Esophagus squamous epithelium (tissue), 5 donors: ENCODE measurements at places on chromosomes 11 and 22.

- no peak for DNase-seq
These were observed 170.7 kb downstream of the CHST1 start for GRCh38 chr11:45494738-45495137.

- no peak for DNase-seq
These were observed 34.3 kb downstream of the KCNJ4 start for GRCh38 chr22:38420734-38421133.

DNA sequence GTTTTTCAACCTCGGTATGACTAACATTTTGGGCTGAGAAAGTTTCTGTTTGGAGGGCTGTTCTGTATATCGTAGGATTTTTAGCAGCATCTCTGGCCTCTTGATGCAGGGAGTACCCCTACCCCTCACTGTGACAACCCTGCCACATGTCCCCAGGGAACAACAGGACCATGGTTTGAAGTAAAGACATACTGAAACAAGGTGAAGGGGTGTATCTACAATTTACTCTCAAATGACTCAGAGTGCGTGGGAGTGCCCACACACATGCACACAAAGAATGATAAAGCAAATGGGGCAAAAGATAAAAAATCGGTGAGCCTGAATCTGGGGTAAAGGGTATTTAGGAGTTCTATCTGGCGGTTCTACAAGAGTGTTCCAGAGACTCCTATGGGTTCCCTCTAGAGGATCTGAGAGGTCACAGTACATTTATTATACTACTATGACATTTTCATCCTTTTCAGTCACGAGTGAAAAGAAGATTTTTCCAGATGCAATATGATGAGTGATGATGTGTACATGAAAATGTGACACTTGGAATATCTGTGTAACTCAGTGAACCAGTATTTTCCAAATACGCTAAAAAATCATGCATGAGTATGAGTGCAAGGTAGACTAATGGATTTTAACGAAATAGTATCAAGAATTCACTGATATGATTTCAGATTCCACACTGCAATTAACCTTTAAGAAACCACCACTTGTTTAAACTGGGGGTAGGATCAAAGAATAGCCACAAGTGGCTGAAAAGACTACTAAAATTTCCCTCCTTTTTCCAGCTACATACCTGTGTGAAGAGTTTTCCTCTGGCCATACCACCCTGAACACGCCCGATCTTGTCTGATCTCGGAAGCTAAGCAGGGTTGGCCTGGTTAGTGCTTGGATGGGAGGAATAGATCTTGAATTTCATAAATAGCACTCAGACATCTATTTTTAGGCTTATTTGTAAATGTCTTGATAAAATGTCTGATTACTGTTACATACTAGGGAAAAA is 56.3 kb upstream of the YPEL1 start:
- no peak for DNase-seq

GRCh38 chr11:132464939-132465338 is 1067.4 kb downstream of the OPCML start:
- no peak for DNase-seq

- no peak for DNase-seq
These were observed 4.2 kb upstream of the RASGRP2 start for GRCh38 chr11:64747961-64748665.
